Non-pigmented ciliary epithelial cell (primary cell): ENCODE measurements at places on chromosomes 2 and 18.

- no peak for DNase-seq
Observed at GRCh38 chr2:12199491-12200211, 453.2 kb downstream of the LPIN1 start.

- DNase-seq, result no peak
Observed at GRCh38 chr18:26540043-26540628, 8.2 kb downstream of the KCTD1 start.

- DNase-seq, result no peak
Observed at GRCh38 chr2:47295981-47296635, 106.8 kb upstream of the MSH2 start.

DNA sequence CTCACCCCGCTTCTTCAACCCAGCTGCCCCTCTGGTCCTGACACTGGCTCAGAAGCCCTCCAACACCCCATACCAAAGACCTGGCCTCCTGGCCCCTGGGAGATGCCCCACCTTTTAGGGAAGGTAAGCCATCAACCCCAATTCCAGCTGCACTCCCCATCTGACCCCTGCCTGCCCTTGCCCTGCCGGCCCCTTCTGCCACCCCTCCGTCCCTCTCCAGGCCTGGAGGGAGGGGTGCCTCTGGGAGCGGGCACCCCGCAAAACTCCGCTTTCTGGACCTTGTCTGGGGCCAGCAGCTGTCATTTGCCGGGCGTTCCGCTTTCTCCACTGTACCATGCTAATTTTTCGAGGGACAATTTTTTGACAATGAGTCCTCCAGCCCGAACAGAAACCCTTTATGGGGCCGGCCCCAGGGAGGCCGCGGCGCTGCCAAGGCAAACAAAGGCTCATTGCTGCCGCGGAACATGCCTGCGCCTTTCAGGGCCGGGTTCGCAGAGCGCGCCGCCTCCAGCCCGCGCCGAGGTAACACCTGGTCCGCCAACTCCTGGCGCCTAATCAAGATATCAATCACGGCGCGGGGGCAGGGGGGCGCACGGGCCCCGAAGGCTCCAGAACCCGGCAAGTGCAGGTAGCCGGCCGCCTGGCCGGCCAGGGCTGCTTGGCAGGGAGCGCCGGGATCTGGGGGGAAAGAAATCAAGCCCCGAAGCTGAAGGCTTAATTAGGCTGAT lies 96.0 kb downstream of the INHBB start:
- no peak for DNase-seq

DNA sequence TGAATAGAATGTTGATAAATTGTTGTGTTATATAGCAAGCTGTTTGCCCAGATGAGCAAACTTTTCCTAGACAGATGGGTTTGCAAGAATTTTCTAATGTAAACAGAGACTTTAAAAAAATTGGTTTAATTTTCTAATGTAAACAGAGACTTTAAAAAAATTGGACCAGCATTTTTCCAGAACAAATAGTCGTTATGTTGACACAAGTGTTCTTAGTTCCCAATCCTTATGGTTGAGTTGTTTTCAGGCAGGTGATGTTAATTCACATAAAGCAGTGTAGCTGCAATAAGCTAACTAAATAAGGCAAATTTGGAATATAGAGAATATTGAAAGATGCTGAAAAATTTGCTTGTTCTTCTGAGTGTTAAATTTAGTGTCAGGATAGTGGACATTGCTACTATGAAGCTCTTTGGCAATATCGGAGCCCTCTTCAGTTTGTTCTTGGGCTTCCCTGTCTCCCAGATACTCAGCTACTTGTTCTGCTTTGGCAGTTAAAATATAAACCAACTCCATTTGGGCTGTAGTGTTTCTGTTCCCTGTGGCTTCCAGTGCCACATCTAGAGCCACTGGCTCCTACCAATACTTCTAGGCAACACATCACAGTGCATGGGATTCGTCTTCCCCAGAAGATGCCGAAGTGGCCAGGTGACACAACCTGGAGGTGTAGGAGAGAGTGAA lies 105.7 kb downstream of the DYNAP start:
- DNase-seq, result no peak

DNA sequence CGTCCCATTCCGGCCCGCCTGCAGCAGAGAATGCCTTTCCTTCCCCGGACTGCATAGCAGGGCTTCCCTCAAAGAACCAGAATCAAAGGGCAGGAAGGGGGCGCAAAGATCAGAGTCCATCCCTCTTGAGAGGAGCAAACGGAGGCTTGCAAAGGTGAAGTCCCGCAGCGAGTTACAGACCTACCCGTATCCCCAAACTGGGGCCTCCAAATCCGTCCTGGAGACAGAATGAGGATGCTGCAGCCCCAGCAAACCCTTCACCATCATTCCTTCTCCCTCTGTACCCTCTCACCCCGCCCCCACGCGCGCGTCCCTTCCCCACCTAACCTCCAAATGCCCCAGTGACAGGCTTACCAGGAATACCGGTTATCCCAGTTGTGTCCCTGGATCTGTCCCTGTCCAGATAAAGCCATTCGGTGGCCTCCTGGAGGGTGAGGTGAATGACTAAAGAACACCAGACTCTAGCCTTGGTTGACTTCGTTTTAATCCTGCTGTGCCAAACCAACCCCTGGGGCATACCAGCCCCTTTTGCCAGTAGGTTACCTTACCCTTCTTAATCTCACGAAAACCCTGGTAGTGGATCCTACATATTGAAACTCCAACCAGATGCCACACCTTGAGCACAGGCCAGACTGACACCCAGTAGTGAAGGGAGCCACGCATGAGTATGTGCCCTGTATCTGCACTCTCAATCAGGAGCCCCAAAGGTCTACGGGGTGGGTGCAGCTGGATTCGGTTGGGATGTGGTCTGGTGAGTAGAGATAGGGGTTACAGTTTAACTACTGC lies 961 bp upstream of the SLC40A1 start:
- DNase-seq, result no peak
